ENCODE measurements at places on chromosomes 3 and 15.

- no peak for DNase-seq
Observed at GRCh38 chr3:124316034-124316287, 324.0 kb upstream of the ROPN1 start.

DNA sequence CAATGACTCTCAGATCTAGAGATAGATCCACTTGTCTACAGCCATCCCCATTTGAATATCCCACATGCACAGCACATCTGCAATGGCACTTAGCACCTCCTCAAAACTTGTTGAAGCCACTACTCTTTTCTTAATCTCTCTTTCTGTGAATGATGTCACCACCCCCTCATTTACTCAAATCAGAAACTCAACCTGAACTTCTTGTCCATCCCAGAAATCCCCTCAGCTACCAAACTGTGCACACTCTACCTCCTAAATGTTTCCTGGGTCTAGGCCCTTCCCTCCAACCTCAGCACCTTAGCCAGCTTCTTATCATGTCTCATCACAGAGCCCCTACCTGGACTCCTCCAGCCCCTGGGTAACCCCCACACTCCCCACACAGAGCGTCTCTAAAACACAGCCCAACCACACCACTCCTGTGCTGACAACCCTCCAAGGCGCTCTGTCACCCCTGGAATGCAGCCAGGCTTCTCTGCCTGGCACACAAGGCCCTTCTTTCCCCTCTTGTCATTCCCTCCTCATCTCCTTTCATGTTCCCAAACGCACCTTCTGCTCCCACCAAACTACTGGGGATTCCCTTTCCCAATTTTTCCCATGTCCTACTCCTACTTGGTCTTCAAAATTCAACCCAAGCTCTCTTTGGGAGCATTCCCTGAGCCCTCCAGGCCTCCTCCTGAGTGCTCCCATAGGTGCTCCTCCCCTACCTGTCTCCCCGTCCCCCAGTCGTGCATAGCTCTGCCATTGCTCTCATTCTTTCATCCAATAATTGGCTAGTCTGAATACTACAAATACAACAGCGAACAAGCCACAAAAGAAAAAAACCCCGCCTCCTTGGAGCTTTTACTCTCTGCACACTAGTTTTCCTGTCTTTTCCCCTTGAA lies 39.8 kb upstream of the ZBTB38 start:
- no peak for DNase-seq

GRCh38 chr3:97990624-97991292 lies 18.5 kb upstream of the RIOX2 start:
- DNase-seq, result no peak

DNA sequence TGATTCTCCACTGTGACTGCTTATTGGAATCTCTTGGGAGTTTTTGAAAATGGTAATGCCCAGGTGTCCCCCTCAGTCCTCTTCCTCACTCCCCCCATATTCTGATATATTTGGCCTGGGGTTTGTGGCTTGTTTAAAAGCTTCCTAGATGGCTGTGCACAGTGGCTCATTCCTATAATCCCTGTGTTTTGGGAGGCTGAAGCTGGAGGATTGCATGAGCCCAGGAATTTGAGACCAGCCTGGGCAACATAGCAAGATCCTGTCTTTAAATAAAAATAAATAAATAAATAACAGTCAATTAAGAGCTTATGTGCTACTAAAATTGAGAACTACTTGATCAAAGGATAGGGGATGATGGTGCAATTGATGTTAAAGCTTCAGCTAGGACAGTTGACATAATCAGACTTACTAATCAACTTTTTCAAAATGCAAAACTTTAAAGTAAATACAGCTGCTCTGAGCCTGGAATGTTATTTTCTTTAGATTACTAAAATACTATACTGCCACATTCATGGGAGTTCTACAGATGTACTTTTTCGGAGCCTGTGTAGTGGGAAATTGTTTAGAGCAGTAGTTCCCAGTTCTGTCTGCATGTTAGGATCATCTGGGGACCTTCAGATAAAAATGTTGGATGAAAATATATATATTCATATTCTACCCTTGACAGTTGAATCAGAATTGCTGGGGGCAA lies 33.4 kb downstream of the ARIH1 start:
- no peak for DNase-seq

DNA sequence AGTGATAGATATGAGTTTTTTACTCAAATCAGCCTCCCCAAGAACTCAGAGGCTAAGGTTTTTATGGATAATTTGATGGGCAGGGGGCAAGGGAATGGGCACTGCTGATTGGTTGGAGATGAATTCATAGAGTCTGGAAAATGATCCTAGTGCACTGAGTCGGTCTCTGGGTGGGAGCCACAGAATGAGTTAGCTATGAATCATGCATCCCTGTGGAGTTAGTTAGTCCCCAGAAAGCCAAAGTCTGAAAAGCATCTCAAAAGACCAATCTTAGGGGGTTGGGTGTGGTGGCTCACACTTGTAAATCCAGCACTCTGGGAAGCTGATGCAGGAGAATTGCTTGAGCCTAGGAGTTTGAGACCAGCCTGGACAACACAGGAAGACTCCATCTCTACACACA lies 516.1 kb downstream of the AGBL1 start:
- no peak for DNase-seq

DNA sequence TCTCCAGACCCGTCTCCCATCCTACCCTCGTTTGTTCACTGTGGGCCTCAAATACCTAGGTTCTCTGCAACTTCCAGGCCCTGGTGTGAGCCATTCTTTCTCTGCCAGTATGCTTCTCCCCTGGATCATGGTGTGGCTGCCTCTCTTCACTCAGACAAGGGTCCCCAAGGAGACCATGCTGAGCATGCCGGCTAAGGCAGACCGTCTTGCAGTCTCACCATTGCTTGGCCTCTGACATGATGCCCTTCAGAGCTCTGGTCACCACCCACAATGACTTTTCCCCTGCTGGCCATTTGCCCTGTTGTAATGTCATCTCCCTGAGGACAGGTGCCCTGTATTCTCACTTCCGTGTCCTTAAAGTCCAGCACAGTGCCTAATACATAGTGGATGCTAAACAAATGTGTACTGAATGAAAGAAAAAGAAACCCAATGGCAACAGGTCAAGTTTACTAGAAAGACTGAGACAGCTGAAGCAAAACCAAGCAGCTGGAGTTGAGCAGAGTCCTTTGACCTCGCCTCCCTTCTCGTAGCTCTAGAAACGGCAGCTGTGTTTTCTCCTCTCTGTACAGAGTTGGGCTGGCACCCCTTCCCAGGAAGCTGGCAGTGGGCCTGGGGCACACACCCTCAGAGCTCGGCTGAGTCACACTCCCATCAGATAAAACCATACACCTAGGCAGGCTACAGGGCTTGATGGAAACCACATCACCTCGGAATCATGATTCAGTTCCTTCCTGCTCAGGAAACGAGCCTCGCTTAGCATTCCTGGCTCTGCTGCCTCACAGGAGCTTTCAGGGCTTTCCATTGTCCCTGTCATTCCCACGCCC lies 8.6 kb downstream of the TLR9 start:
- peak; percentile 43 for DNase-seq

DNA sequence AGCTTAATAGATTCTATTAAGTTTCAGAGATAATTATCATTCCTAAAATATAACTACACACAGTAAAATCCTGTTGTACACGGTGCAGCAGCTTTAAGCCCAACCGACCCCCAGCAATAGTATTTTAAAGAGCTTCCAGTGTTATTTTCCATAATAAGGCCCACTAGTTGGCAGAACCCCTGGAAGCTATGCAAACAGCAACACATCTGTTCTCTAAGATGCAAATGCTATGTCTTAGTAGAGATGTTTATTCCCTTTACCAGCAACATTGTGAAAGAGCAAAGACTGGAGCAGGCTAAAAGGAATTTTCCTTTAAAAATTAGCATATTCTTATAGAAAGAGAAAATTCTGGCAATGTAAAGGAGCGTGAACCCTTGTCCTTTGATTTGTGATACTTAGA lies 819.7 kb upstream of the ALCAM start:
- DNase-seq, result no peak

GRCh38 chr3:179281825-179282224 lies 30.9 kb upstream of the KCNMB3 start:
- DNase-seq, result no peak

All from stimulated activated CD4-positive, alpha-beta T cell treated with anti-CD3 and anti-CD28 coated beads, Interleukin-15, amount 100 ng/mL, for 1 hour (primary cell).